ENCODE measurements at places on chromosomes 5 and 9.

GRCh38 chr9:21730899-21731298 lies 71.5 kb upstream of the MTAP start:
- DNase-seq = no peak

- no peak for DNase-seq
Measured at GRCh38 chr9:133770076-133770777, 32.1 kb upstream of the SARDH start.

- no peak for DNase-seq
Measured at GRCh38 chr9:112044881-112045280, 130.2 kb downstream of the SUSD1 start.

- no peak for DNase-seq
Measured at GRCh38 chr5:82097-82496, 9.9 kb upstream of the PLEKHG4B start.

DNA sequence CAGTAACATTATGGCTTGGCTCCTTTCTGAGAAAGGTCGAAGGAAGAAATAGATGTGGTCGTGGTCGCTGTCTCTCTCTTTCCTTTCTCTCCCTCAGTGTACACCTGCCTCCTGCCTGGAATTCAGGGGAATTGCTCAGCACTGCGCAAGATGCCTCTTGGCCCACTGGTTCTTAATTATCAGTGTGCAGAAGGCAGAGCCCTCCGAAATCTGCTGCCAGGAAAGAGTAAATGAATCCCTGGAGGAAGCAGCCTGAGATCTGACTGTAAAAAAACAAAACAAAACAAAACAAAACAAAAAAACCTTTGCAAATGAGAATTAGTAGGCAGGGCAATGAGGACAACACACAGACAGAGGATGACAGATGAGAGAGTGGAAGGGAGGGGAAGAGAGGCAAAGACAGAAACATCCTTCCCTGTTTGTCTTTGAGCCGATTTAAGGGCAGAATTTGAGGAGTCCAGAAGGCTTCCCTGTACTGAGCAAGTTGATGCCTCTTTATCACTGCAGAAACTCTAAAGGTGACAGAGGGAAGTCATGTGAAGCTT lies 113.8 kb upstream of the PUM3 start:
- no peak for DNase-seq
